Uterus (tissue), 4 donors: ENCODE measurements at places on chromosomes 12 and 14. TPM values are rescaled to one million over a fixed set of nuclear protein-coding genes. Genes with fewer than 3 reads are reported as not detected.

DNA sequence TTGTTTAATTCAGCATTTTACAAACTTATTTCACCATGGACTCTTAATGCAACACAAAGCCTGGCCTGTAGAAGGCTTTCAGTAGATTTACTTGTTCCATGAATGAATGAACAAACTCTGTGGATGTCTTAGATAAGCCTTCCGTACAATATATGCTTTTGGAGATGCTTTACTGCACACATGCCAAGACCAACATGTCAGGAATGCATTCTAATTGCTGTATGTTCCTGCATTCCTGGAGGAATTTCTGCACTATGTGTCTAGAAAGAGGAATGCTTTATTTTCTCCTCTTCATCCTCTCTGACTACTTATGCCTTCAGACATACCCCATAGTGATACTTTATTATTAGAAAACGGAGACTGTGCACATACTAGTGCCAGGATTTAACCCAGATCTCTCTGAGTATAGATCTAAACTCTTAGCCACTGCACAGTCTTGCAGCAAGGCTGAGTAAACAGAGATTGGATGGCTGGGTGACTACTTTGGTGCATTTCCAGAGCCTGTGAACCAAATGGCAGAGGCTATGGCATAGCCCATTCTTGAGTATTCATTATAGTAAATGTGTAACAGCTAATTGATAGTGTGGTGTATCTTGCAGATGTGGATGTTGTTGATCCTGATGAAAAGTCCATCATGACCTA lies 108.2 kb downstream of the SYNE2 start:
- DNase-seq: no peak

Gene TAS2R43
- 0.29 TPM for total RNA-seq

Gene GPR132
- not detected for total RNA-seq

- no peak for DNase-seq
These were observed 15.9 kb downstream of the FAM181A start for GRCh38 chr14:93943052-93943451.

- DNase-seq: no peak
These were observed 25.5 kb downstream of the DIO3 start for GRCh38 chr14:101586531-101587430.

- no peak for DNase-seq
These were observed 183.3 kb downstream of the CCDC59 start for GRCh38 chr12:82174936-82175335.

Gene NKX2-8
- 0.46 TPM for total RNA-seq

Gene ACOT6
- not detected for total RNA-seq

Gene HIP1R
- 31.3 TPM for total RNA-seq

Gene KRT83
- total RNA-seq: not detected

GRCh38 chr12:25417071-25417470 lies 136.0 kb downstream of the LMNTD1 start:
- no peak for DNase-seq

Gene GNG2
- total RNA-seq: 11.2 TPM
